Hippocampal formation (tissue), 2 donors: ENCODE measurements at places on chromosomes 3 and 15.
A peak's percentile ranks its signal among the peaks of the same experiment; 100 is the strongest.

- DNase-seq, result no peak
These were observed 758 bp downstream of the SELENOK start for GRCh38 chr3:53890726-53891475.

- DNase-seq, result no peak
These were observed 25.1 kb downstream of the SNX33 start for GRCh38 chr15:75672646-75673425.

DNA sequence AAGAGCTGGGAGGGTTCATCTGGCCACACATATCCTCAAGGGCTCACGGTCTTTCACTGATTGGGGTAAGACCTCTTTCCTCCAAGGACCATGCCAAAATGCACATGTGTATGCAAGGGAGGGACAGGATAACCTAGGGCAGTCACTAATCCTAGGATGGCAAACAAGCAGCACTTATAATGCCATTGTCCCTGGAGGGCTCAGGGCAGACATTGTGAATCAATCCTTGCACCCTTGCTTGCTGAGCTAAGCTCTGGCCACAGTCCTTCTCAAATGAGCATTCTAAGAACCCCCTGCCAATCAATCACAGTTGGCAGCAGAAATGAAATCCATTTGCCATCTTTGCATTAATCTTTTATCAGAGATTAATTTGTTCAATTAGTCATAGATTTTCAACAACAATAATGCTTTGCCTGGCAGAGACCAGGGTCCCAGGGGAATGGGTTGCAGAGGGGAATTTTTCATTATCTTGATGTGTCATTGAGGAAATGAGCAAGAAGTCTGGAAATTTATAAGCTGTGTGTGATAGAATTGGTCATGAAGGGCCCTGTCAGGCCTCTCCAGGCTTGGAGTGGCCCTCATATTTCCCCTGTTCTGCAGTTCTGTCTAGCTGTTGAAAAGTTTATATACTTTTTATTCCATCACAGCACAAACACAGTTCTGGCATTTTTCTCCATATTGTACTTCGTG, 57.2 kb upstream of the KY start:
- DNase-seq, result no peak

DNA sequence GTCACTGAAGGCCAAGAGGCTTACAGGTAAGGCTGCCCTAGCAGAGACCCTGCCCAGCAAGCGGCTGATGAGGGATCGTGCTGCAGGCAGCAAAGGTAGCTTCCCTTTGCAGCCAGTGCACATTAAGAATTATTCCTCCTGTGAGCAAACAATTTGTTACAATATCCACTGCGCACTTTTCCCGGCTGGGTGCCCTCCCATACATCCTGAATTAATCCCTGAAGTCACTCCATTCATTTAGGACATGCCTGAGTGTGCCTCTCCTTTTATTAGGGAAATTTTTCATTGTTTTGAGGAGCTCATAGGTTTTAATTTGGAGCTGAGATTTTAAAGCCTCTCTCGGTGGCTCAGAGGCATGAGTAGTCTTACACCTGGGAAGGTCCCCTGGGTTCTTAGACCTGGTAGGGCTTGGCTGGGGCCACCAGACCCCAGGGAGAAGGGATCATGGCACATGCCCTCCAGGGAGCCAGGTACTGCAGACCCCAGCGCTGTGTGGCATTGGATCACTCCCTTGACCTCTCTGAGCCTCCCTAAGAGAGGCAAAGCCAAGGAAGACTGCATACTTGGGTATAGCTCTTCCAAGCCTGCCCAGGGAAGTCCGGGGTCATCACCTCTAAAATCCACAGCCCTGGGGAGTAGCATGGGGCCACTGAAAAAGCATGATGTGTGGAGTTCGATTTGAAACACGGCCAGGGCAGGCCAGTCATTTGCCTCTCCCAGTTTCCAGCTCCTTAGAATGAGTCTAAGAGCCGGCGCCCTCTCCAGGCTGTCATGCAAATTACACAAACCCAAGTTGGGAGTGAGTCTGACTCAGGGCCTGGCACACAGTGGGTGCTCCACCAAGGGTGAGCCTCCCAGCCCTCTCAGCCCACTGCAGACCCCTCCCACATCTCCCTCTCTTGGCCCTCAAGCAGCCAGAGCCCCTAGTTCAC, 151.9 kb upstream of the LINGO1 start:
- DNase-seq, result no peak

GRCh38 chr15:38842226-38842625, 277.6 kb upstream of the RASGRP1 start:
- DNase-seq, result no peak

GRCh38 chr3:79159736-79160135, 608.1 kb downstream of the ROBO1 start:
- DNase-seq, result no peak

GRCh38 chr3:157354254-157354653, 82.4 kb upstream of the PTX3 start:
- DNase-seq, result no peak

GRCh38 chr3:118932822-118933558, 101.7 kb downstream of the IGSF11 start:
- peak; percentile 6 for DNase-seq

- no peak for DNase-seq
These were observed 21.9 kb upstream of the TIMP4 start for GRCh38 chr3:12180631-12181030.

- no peak for DNase-seq
These were observed 39.0 kb downstream of the PGPEP1L start for GRCh38 chr15:98968576-98968975.

DNA sequence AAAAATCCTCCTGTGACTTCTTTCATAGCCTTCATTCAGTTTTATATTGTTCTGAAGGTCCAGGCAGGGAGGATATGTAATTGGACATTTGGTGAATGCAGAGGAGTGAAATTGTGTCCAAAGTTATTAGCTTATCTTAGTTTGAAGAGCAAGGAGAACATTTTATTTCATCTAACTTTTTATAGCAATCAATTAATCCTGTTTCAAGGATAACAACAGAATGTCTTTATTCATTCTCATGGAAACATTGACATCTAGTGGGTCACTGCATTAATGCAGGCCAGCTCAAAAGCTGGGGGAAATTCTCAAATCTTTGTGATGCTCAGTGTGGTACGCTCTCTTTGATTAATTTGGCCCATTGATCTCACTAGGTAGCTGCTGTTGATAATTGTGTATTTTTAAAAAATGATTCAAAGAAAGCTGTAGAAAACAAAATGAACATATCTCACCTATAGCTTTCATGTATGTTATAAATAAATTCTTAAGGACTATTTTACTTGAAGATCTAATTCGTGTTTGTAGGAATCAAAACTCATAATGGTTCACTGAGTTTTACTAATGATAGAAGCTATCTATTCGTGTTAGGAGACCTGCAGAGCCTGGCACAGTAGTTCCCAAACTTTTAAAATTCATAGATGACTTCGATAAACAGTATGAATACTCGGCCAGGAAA, 150.8 kb upstream of the KCNMB2 start:
- DNase-seq, result peak; percentile 67

- no peak for DNase-seq
These were observed 32.1 kb downstream of the FOXP1 start for GRCh38 chr3:71551311-71551919.

GRCh38 chr3:136860541-136860940, 1.5 kb upstream of the NCK1 start:
- DNase-seq, result no peak

GRCh38 chr3:158906749-158907148, 104.9 kb downstream of the MFSD1 start:
- DNase-seq, result no peak

DNA sequence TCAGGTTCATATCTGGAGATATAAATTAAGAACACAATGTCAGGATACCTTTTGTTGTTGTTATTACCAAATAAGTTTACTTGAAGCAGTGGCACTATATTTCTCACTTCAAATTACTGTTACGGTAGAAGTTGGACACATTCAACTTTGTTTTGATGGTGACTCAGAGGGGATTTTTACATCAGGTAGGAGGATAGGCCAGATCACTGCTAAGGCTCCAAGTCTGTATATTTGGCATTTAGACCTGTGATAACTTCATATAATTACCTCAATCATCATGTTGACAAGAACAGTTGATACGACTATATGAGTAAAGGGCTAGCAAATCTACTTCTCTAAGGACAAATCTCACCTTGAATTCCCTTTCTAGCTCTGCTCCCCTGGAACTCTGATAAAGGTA, 15.6 kb downstream of the LZTFL1 start:
- DNase-seq, result no peak

- no peak for DNase-seq
These were observed 639 bp downstream of the SPICE1 start for GRCh38 chr3:113514265-113514769.

- DNase-seq, result no peak
These were observed 509.1 kb downstream of the RSL24D1 start for GRCh38 chr15:54687628-54688027.

GRCh38 chr15:64151727-64152506, at the start of gene SNX22:
SNX22 (plus strand) TSS chr15:64151731; CDS start chr15:64151776, 45 bp downstream.
- DNase-seq, result no peak

- DNase-seq, result no peak
These were observed 487.9 kb upstream of the NR2F2 start for GRCh38 chr15:95842576-95842975.

GRCh38 chr15:67085237-67085817, 19.9 kb downstream of the SMAD3 start:
- no peak for DNase-seq
